NCI-H2029 treated with DMSO at 0.1 percent for 48 hours (cell line): ENCODE measurements at places on chromosomes 16 and 17.

DNA sequence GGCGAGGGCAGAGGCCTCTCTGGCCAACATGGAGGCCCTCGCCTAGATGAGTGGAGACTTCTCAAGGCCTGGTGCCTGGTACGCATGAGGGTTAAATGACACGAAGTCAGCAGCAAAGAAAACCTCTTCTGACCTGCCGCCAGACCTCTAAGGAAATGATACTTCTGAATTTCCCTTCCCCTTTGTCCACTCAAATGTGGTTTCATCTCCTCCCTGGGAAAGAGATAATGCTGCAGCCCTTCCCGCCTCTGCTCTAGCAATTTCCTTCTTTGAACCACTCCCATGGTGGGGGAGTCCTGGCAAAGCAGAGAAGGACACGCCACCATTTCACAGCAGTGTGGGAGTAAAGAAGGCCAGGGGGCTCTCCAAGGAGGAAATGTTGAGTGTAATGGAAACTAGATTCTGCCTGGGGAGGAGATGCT, 65.7 kb upstream of the BCAR1 start:
- DNase-seq = no peak

DNA sequence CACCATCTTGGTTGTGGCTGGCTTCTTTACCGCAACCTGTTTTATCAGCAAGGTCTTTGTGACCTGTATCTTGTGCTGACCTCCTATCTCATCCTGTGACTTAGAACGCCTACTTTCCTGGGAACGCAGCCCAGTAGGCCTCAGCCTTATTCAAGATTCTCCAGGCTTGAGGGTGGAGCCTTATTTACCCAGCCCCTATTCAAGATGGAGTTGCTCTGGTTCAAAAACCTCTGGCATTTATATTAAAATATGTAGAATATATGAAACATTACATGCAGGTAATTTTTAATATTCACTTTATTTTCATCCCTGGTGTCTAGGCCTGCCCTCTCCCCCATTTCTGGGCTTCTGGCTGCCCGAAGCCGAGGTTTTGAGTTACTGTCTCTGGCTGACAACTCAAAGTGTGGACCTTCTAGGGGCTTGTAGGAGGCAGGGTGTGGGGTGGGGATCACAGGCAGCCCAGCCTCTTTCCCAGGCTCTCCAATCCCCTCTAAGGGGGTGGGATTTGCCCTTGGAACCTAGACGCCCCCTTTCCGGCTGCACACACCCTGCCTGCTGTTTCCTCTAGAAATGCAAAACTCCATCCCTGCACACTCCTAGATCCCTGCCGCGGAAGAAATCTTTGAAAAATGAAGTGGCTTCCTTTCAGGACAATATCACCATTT, 152.0 kb downstream of the KCNJ12 start:
- no peak for DNase-seq

DNA sequence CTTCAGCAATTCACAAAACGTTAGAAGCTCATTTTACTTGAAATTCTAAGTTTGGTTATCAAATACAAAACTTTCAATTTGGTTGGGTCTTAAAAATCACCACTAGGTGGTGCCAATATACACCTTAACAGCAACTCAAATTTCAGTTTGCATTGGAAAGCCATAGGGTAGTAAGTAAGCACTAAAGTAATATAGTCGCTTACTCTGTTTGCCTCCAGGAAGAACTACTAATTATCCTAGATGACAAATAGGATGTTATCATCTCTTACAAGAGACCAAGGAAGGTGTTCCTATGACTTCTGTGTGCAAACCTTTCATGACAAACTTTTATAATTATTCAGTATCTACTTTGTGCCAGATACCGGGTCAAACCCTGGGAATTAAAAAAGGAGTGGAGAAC, 93.3 kb downstream of the MYO1D start:
- DNase-seq = peak; percentile 50

DNA sequence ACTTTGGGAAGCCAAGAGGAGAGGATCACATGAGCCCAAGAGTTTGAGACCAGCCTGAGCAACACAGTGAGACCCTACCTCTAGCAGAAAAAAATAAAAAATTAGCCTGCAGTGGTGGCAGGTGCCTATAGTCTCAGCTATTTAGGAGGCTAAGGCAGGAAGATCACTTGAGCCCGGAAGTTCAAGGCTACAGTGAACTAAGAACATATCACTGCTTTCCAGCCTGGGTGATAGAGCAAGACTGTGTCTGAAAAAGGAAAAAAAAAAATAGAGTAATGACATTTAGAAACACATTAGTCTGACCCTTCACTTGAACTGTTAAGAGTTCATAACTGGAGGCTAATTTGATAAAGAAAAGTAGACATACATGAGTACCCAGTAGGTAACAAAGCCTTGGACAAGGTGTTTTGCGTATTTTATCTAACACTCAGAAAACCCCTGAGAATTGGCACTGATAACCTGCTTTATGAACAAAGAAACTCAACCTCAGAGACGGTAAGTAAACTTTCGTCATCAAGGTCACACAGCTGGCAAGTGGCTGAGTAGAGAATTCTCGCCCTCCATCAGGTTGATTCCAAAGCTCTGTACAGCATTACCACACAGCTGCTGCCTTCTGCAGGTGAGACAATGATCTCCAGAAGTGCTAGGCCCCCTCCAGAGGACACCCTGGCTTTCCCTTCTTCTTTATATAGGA, 101.1 kb downstream of the SMG6 start:
- DNase-seq = no peak

GRCh38 chr16:57115514-57116182, 23.3 kb downstream of the CPNE2 start:
- no peak for DNase-seq

DNA sequence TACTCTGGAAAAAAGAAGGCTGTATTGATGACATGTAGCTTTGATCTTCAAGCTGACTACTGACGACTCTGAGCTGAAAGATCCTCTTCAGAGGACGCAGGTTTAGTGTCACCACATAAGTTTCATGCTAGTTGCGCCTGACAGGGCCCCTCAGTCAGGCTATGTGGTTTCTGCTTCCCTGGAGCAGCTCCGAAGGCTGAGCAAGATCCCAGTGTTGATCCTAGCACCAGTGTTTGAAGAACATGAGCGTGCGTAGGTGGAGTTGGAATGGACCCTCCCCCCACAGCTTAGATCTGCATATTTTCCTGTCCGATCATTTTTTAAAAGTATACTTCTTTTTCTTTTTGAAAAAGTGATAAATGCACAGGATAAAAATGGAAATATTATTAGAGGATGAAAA, 17.3 kb downstream of the BANP start:
- DNase-seq = no peak

DNA sequence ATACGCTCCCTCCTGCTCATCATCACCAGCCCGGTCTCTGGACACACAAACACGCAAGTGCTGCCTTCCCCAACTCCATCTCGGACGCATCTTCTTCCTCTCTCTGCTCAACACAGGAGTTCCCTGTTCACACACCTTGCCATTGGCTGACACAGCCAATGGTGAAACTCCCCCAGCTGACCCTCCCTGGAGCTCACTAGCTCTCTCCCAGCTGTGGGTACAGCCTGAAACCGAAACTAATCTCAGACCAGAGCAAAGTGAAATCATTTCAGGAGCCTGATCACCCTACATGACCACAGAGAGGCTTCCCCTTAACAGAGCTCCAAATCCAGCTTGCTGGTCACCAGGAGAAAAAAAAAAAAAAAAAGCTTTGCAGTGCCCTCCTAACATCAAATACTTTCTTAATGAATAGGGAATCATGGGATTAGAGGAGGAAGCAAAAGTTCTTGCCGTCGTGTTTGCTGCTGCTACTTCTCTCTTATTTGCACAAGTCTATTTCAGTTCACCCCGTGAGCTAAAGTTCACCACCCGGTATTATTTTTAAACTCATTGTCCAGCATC, 8.3 kb downstream of the CUEDC1 start:
- peak; percentile 45 for DNase-seq

GRCh38 chr16:3762107-3762750, 44.9 kb upstream of the TRAP1 start:
- DNase-seq = no peak

- no peak for DNase-seq
These were observed 126.9 kb upstream of the WSCD1 start for GRCh38 chr17:5943232-5943631.

DNA sequence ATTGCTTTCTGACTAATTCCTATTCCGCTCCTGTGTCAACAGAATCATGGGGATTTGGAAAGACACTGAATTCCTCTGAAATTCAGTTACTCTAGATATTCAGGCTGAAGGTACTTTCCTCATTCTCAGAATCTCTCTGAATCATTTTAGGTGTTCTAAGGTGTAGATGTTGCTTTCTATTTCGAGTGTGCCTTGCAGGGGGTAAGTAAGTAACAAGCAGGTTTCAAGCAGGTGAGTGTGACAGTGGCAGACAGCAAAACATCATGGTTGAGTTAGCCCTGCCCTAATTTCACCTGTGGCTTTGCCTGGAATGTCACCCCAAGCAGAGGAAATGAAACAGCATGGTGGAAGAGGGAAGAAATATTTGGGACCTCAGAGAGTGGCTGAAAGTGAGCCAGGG, 75.1 kb downstream of the SHISA9 start:
- DNase-seq = no peak

DNA sequence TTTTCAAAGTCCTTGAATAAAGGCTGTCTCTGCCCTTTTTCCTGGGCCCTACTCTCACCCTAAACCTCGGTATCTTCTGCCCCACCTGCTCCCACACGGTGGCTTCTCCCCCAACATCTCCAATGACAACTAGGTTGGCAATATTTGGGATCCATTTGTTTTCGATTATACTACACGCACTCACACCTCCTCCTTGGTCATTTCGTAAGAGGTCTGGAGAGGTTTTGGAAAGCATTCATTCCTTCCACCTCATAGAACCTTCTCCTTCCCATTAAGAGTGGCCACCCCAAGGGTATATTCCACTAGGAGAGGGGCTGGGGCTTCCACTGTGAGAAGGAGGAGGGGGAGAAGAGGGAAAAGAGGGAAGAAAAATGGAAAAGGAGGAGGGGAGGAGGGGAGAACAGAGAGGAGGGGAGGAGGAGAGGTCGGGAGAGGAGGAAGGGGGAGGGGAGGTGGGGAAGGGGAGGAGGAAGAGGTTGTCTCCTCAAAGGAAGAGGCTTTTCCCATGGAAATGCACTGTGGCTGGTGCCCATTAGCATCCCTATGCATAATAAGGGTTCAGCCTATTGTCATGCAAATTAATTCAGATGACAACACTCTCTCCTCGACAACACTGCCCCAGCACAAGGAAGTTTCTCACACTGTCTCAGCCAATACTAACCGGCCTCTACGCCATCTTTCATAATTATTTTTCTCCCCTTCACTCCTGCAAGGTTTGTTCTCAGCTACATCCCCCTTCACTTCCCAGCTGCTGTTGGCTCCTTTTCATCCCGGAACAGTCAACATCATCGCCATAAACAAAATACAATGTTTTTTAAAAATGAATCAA, 30.0 kb downstream of the SOX9 start:
- peak; percentile 50 for DNase-seq

GRCh38 chr17:49976828-49977202, 7.8 kb downstream of the DLX4 start:
- no peak for DNase-seq

GRCh38 chr17:39651923-39652586, 13.1 kb upstream of the TCAP start:
- no peak for DNase-seq

DNA sequence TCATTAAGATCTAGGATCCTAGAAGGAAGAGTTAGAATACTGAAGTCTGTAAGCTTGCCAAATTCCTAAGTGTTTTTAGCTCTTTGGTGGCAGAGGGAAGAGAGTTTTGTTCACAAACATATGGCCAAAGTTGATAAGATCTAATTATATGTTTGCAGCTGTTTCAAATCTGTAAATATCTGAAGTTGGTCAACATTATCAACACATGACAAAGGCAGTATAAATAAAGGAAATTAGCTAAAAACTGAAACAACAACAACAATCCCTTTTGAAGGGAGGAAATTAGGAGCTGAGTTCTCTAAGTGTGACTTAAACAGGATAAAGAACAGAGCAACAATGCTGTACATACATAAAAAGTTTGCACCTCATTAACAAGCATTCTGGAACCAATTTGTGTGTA, 208.7 kb downstream of the KCNJ2 start:
- DNase-seq = no peak
